ENCODE measurements at places on chromosomes 1 and 21.

- DNase-seq: no peak
Measured at GRCh38 chr1:64584479-64584878, 114.5 kb downstream of the CACHD1 start.

- no peak for DNase-seq
Measured at GRCh38 chr1:240582953-240583352, 29.0 kb downstream of the GREM2 start.

DNA sequence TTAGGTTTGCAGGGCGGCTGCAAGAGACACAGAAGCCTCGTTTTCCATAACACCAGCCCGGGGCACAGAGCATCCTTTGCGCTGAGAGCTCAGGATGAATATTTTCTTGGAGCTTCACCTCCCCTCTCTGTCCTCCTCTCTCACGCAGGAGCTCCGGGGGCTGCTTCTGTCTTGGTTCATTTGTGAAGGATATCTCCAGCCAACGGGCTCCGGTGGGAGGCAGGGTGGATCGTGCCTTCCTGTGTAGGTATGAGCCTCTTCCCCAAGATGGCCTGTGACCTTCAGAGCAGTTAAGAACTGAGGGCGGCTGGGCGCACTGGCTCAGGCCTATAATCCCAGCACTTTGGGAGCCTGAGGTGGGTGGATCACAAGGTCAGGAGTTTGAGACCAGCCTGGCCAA lies 319.0 kb upstream of the C1orf174 start:
- no peak for DNase-seq

DNA sequence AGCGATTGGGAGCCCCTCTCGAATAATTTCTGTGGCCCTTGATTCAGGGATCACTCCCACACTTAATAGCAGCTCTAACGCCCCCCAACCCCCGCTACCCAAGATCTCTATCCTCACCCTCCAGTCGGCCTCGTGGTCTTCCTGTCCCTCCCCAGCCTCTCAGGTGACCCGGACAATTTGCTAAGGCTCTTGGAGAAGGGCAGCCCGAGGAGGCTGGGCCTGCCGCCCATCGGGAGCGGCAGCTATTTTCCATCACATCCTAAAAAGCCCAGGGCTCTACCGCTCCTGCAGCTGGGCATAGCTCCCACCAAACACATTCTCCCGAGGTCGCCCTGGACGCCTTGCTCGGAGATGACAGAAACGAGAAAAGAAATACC lies 12.0 kb upstream of the PHLDA3 start:
- DNase-seq: no peak

- no peak for DNase-seq
Measured at GRCh38 chr1:110068646-110069403, 1.6 kb downstream of the ALX3 start.

GRCh38 chr1:117271129-117271528 lies 60.4 kb upstream of the VTCN1 start:
- no peak for DNase-seq

- DNase-seq: no peak
Measured at GRCh38 chr1:229133151-229133550, 137.8 kb upstream of the RAB4A start.

- no peak for DNase-seq
Measured at GRCh38 chr1:102875756-102876155, 232.6 kb downstream of the COL11A1 start.

DNA sequence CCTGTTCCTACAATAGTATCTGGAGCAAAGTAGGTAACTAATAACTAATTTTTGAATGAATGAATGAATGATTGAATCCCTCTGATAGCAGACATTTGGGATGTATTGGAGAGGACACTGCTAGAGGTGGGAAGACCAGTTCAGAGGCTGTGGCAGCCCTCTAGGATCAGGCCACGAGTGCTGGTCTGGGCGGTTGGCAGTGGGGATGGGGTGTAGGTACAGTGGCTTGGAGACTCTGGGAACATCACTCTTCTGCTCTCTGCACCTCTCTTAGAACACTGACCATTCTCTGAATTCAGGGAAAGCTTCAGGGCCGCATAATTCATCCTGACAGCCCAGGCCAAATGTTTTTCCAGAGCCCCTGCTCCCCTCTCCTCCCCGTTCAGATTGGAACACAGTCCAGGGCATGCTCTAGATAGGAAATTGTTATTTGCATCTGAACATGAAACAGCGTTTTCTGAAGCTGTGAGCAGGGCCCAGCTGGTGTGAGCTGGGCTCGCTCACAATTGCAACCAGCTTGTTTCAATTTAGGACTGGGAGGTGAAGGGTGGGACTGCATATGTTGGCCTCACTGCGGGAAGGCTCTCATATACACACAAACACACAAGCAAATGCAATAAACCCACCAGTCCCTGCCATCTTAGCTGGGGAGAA lies 253.1 kb upstream of the USP24 start:
- DNase-seq: no peak

- DNase-seq: no peak
Measured at GRCh38 chr1:199612976-199613774, 414.3 kb upstream of the NR5A2 start.

DNA sequence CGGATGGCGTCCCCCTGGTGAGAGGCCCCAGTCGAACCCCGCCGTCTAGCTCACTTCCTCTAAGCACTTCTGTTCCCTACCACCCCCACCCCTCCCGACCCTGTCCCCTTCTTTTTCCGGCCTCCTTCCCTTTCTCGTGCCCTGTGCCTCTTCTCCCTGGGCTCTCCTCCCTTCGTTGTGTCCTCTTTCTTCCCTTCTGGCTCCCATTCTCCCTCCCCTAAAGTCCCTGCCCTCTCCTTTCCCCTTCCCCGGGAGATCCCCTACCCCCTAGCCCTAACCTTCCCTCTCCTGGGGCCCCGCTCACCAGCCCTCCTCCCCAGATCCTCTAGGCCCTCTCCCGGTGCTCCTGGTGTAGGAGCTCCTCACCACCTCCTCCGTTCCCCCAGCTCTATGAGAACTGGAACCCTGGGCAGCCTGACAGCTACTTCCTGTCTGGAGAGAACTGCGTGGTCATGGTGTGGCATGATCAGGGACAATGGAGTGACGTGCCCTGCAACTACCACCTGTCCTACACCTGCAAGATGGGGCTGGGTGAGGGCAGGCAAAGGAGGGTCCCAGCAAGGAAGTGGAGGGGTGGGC lies 15.9 kb downstream of the BCAN start:
- no peak for DNase-seq

DNA sequence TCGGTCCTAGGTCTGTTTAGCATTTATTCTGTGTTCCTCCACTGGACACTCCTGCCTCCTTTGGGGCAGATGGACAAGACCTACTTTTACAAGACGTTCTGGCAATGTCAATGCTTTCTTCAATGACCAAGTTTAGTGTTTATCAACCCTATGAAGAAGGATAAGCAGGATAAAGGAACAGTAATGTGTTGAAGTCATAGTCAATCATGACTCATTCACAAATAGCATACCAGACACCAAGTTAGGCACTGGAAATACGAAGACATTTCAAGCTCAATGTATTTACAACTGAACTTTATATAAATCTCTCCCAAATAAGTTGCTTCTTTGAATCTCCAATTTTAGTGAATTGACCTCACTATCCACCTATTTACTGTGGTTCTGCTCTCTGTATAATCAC lies 4.8 kb upstream of the SLC35D1 start:
- DNase-seq: no peak
